ENCODE measurements at places on chromosomes 4 and X.

- DNase-seq = no peak
Measured at GRCh38 chr4:94995684-94996394, 238.1 kb downstream of the BMPR1B start.

- DNase-seq = no peak
Measured at GRCh38 chr4:185921583-185922555, 109.9 kb upstream of the SORBS2 start.

GRCh38 chr4:151206241-151207005 lies 70.5 kb upstream of the PRSS48 start:
- no peak for DNase-seq

GRCh38 chrX:136452614-136453013 lies 35.1 kb upstream of the BRS3 start:
- DNase-seq = no peak

- no peak for DNase-seq
Measured at GRCh38 chr4:183812567-183812966, 92.5 kb upstream of the STOX2 start.

GRCh38 chr4:77699731-77700210 lies 94.2 kb downstream of the CXCL13 start:
- peak; percentile 25 for DNase-seq

DNA sequence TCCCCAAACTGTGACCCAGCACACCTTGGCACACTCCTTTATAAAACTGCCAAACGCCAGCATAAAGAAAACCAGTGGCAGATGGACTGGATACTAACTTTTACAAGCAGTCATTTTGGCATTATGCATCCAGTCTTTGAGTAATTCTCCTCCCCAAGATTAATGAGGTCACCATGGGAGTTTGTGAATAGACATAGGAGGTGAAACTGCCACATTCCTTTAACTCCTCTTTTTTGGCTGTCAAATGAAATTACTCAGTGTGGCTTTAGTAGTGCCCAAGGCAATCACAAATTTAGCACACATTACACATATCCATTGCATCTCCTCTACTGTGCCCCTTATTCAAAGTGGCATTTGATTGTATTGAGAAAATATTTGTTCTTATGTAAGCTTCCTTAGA lies 315.3 kb upstream of the FGF13 start:
- no peak for DNase-seq

- no peak for DNase-seq
Measured at GRCh38 chr4:170079981-170080380, 9.8 kb downstream of the AADAT start.

GRCh38 chr4:108385076-108385475 lies 216.3 kb upstream of the LEF1 start:
- DNase-seq = no peak

DNA sequence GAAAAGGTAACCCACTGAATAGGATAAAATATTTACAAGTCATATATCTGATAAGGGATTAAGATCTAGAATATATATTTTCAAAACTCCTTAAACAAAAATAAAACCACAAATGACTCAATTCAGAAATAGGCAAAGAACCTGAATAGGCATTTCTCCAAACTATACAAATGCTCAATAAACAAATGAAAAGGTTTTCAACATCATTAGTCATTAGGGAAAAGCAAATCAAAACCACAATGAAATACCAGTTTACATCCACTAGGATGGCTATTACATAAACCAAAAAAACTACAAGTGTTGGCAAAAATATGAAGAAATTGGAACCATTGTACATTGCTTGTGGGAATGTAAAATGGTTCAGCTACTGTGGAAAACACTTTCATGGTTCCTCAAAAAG lies 167.0 kb upstream of the GALNT7 start:
- no peak for DNase-seq

DNA sequence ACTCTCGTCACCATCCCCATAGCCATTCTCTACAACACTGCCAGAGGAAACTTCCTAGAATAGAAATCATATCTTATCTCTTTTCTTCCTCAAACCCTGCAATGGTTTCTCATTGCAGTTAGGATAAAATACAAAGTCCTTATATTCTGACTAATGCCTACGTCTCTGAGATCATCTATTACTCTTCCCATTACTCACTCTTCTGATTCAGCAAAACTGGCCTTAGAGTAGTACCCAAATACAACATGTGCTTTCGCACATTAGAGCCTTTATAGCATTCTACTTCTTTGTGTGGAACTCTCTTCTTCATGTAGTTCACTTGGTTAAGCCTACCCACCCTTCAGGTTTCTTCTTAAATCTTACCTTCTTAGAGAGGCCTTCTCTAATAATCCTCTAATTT lies 28.0 kb downstream of the LHFPL1 start:
- no peak for DNase-seq

GRCh38 chrX:42535233-42535632 lies 242.7 kb downstream of the PPP1R2C start:
- DNase-seq = no peak

DNA sequence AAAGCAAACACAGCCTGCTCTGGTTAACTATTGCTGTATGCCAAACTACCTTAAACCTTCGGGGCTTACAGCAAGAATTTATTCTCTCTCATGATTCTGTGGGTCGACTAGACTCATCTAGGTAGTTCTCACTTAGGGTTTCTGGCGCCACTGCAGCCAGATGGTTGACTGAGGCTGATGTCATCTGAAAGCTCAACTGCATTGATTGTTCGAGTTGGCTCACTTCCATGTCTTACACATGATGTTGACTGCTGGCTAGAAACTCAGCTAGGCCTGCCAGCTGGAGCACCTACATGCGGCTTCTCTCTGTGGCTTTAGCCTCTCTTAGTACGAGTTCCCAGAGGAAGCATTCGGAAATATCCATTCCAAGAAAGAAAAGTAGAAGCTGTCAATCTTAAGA lies 103.2 kb downstream of the SRPX start:
- no peak for DNase-seq

GRCh38 chr4:148097801-148098200 lies 344.4 kb downstream of the NR3C2 start:
- no peak for DNase-seq

DNA sequence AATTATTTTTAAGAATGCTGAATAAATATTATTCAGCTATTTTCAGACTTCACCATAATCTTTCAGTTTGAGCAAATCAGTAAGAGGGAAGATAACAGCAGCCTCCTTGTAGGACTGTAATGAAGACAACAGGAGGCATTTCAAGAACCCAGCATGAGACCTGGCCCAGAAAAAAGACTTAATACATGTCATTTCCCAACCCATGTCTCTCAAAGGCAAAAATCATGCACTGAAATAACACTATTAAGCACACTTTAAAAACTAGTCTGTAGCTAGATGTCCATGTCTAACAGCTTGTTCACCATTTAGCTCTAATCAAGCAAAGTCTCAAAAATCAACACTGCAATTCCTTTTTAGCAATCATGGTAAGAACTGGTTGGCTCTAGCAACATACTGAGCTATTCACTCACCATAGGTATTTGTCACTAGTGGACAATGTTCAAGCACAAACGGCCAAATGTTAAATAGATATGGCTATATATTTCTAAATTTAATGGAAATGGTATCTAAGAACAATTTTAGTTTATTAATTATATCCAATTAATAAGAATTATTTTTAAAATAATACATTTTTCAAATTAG lies 109.9 kb downstream of the WDFY3 start:
- DNase-seq = no peak

- DNase-seq = no peak
Measured at GRCh38 chr4:181161669-181162068, 1081.5 kb upstream of the TENM3 start.

- DNase-seq = no peak
Measured at GRCh38 chr4:78845472-78845871, 69.3 kb downstream of the BMP2K start.

- DNase-seq = no peak
Measured at GRCh38 chr4:109053257-109053656, 249.2 kb downstream of the COL25A1 start.

DNA sequence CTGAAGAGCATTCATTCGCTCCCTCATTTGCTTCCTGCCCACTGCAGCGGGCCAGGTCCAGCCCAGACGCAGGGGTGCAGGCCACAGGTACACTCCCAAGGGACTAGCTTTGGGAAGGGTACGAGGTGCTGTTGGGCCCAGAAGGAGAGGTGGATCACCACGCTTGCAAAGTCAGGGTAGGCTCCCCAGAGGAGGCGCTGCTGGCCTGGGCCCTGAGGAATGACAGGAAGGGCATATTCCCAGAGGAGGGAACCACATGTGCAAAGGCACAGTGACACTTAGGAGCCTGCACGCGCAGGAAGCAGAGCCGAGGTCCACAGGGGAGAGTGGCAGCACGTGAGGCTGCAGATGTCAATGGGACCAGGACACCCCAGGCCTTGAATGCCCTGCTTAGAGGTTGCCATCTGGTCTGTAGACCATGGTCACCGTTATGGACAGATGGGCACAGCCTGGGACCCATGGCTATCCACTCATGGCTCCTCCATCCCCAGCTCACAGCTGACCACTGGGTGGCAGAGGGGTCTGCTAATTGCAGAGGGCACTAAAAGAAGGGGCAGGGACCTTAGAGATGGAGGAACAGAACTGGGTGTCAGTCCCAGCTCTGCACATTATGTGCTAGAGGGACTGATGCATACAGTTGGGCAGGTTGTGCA lies 7.9 kb downstream of the HTRA3 start:
- no peak for DNase-seq

- DNase-seq = no peak
Measured at GRCh38 chr4:9685692-9686091, 95.7 kb upstream of the DRD5 start.

- no peak for DNase-seq
Measured at GRCh38 chr4:680928-681645, 6.7 kb downstream of the MYL5 start.

GRCh38 chr4:54100595-54101189 lies 729 bp downstream of the GSX2 start:
- no peak for DNase-seq

DNA sequence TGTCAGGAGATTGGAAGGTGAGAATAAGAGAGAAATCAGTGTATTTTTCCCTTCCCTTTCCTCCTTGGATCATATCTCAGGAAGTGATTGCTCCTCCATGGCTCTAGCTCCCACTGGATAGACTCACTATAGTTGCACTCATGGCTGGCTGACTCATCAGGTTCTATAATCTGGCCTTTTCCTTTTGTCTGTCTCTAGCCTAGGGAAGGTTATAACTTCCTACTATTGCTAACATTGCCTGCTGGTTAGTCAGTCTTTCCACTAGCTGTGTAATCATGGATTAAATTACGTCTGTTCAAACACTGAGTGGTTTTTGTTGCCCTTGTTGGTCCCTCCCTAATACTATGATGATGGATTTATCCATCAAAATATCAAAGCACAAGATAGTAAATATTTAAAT lies 195.5 kb upstream of the VEGFC start:
- peak; percentile 63 for DNase-seq

DNA sequence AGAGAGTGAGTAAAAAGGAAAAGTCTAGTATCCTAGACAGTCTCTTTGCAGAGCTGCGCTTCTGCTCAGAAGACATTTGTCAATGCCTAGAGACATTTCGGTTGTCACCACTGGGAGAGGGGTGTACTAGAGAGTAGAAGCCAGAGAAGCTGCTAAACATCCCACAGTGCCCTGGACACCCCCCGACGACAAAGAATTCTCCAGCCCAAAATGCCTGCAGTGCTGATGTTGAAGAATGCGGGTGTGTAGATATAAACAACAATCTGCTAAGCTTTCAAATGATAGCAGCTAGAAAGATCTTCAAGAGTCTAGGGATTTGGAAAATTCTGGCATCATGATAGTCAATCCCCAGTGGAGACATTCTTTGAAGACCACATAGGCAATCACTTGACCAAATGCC lies 90.1 kb downstream of the PALLD start:
- no peak for DNase-seq

- no peak for DNase-seq
Measured at GRCh38 chr4:37978248-37978924, 18.2 kb downstream of the PTTG2 start.

DNA sequence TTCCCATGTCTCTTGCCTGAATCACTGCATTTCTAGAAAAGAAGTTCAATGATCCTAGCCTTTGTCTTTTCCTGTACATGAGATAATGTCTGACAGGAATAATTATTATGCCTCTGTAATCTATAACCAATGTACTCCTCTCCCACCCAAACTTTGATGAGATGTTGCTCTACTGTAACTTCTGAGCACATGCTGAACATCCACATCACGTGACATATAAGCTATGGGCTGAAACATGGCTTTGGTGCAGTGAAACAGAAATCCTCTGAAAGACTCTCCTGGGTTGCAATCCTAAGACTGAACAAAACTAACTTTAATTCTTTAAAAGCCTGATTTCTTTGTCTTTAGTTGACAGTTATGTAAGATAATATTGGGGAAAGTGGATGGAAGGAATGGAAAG lies 1.5 kb upstream of the ADAD1 start:
- no peak for DNase-seq

GRCh38 chr4:80365928-80366327 lies 30.4 kb downstream of the CFAP299 start:
- peak; percentile 21 for DNase-seq

GRCh38 chrX:40996886-40997530 lies 88.2 kb upstream of the USP9X start:
- peak; percentile 51 for DNase-seq

DNA sequence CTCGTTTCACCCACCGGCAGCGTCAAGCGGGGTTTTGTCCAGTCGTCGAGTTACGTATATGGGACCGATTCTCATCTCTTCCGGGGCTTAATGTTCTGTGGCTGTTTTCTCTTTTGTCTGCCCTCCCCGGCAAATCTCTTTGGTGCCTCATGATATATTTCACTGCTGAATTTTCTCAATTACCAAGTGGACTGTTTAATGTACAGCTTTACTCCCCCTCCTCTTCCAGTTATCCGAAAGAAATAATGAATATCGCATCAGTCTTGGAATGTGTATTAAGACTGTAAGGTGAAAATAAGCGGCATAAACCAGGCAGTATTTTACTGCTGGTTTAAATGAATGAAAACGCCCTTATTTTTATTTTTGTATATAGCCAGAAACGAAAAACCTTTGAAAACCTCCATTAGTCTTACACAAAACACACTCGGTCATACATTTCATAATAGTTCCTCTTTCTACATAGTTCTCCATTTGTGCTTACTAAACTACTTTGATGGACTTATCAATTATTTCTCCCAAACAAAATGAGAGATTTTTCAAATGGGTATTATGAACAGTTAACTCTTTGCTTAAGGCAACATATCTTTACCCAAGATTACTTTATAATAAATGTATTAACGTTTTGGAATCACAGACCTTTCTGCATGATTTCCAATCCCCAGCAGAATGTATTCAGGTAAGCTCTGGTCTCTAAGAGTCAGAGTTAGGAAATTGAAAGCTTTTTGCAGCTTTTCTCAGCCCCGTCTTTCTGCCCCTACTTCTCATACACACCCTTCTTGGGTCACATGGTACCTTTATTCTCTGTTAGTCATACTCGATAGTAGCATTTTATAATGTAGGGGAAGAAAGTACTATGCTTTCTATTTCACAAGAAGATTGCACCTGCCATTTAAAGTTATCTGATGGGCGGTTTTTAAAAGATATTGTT lies 979 bp downstream of the RP2 start:
- no peak for DNase-seq

DNA sequence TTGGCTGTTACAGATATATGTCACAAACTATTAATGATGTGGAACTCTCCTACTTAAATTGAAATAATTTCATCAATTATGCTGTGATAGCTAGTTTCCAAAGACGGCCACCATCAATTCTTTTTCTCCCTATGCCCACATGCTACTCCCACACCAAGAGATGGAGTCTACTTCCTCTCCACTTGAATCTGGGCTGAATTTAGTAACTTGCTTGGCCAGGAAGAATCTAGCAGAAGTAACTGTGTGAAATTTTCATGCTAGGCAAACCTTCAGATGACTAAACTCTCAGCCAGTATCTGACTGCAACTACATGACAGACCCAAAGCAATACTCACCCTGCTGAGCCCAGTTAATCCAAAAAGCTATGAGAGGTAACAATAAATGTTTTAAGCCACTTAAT lies 3.2 kb downstream of the SEPSECS start:
- no peak for DNase-seq
